Mucosa of descending colon (tissue), 3 donors: ENCODE measurements at places on chromosomes 11 and 22. TPM values are rescaled to one million over a fixed set of nuclear protein-coding genes. Genes with fewer than 3 reads are reported as not detected.

HORMAD2 gene
- total RNA-seq: not detected

ESRRA gene
- total RNA-seq: 204 TPM

DGCR6 gene
- 0.55 TPM for total RNA-seq

OR52H1 gene
- total RNA-seq: 0.39 TPM

YWHAH gene
- 149 TPM for total RNA-seq

DDI1 gene
- not detected for total RNA-seq

IPO7 gene
- 69.9 TPM for total RNA-seq

RBMXL2 gene
- not detected for total RNA-seq

C11orf86 gene
- 38.3 TPM for total RNA-seq

SLC22A25 gene
- not detected for total RNA-seq

TMEM225 gene
- not detected for total RNA-seq

OR52D1 gene
- total RNA-seq: not detected

VSIG10L2 gene
- not detected for total RNA-seq

EHF gene
- 259 TPM for total RNA-seq

RAB3IL1 gene
- total RNA-seq: 2.6 TPM

MIAT gene
- total RNA-seq: 7.1 TPM

C11orf87 gene
- not detected for total RNA-seq

MAML2 gene
- total RNA-seq: 15.2 TPM

GDPD4 gene
- total RNA-seq: not detected

LARGE2 gene
- total RNA-seq: 2.3 TPM

MS4A3 gene
- total RNA-seq: not detected

TYR gene
- total RNA-seq: not detected

OR5B21 gene
- not detected for total RNA-seq

PRDM11 gene
- 7.6 TPM for total RNA-seq

MS4A6E gene
- total RNA-seq: not detected

CATSPERZ gene
- not detected for total RNA-seq

RASL10A gene
- 1.1 TPM for total RNA-seq

TMEM223 gene
- total RNA-seq: 12.8 TPM

RASSF10 gene
- 0.57 TPM for total RNA-seq

MMP8 gene
- total RNA-seq: not detected

CASP5 gene
- 81.8 TPM for total RNA-seq

ACO2 gene
- 241 TPM for total RNA-seq

GPR152 gene
- not detected for total RNA-seq

OTOG gene
- not detected for total RNA-seq

RCOR2 gene
- total RNA-seq: 1.2 TPM

PLEKHA7 gene
- 99.6 TPM for total RNA-seq

MYBPC3 gene
- total RNA-seq: 0.06 TPM

TCN2 gene
- 23.3 TPM for total RNA-seq

POU2AF3 gene
- total RNA-seq: 8.1 TPM

BRSK2 gene
- 0.58 TPM for total RNA-seq

LRP4 gene
- 19.7 TPM for total RNA-seq

APOA4 gene
- not detected for total RNA-seq
